Hematopoietic multipotent progenitor cell (in vitro differentiated cells): ENCODE measurements at places on chromosomes 5 and 9.

DNA sequence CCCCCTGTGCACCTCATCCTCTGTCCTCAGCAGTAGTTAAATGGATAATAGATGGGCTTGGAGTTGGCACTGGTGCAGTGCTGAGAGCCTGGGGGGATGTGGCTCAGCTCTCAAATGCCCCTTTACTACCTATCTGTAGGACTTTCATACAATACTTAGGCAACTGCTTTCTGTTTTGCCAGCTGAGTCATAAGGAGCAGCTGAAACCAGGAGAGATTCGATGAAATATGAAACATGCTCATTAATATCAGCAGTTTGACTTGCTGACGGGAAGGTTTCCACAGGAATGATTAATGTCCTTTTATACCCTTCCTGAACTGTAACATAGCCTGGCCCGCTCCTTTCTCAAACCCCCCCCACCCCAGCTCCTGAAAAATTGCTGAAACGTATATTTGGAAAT, 142.6 kb downstream of the SAXO1 start:
- no peak for DNase-seq

- DNase-seq: no peak
These were observed 68.4 kb downstream of the SCAI start for GRCh38 chr9:125074976-125075375.

DNA sequence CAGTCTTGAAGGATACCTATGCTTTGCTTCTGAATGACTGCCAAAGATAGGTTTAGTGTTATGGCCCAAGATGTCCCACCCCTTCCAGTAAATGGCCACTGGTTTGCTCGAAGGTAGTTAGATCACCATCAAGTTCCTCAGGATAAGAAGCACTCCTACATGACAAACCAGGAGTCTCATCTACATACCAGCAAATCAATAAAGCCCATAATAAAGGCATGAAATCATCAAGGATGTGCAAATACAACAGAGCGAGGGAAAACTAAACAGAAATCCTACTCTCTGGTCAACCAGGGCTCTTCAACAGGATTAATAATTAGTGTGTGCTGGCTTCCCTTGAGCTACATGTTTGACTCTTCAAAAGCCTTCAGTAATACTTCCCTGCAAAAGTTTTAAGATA, 141.0 kb downstream of the LHFPL2 start:
- DNase-seq: no peak

- no peak for DNase-seq
These were observed 180.7 kb downstream of the ERCC6L2 start for GRCh38 chr9:96056226-96056625.

GRCh38 chr5:14397717-14398116, 183.9 kb upstream of the OTULINL start:
- DNase-seq: no peak

GRCh38 chr5:109676920-109677319, 12.8 kb upstream of the MAN2A1 start:
- DNase-seq: no peak

DNA sequence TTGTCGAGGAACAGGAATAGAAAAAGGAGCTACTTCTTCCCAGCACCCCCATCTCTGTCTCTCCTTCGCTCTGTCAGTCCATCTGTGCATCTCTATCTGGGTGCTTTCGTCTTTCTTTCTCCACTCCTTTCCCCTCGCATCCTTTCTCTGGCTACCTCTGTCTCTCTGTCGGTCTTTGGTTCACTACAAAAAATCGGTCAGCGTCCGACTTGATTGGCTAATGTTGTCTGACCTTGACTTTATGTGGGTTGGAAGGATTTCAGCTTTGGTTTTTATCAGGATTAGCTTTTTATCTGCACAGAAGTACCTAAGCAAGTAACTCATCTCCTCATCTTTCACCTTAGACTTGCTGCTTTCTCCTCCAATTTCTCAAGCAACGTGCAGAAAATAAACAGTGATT, 575.2 kb upstream of the ZNF462 start:
- no peak for DNase-seq

GRCh38 chr5:12911156-12911555, 1006.9 kb upstream of the CTNND2 start:
- DNase-seq: no peak

DNA sequence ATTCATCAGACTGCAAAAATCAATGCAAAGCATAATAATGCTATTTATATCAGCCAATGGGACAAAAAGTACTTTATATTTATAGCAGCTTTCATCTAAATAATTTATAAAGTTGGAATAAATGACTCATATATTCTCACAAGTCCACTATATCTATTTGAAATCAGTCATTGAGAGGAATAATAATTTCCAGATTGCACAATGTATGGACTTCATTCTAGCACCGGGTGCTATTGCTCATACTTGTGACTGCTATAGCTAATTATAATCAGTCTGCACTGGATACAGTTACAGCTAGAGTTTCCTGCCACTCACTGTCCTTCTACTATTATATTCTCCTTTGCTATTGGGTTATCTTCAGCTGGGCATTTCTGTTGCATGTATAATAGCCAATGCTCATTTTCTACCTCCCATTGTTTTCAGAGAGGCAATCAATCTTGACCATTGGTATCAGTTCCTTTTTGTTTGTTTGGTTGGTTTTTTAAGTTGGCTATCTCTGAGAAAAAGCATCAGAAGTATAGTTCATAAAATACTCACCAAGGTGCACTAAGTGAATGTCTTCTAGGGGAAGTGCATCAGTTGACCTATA, 1.9 kb downstream of the CDH18 start:
- DNase-seq: no peak

GRCh38 chr9:108671176-108671575, 184.6 kb downstream of the ACTL7B start:
- peak; percentile 65 for DNase-seq

GRCh38 chr9:74859786-74860185, 27.9 kb downstream of the TRPM6 start:
- no peak for DNase-seq

DNA sequence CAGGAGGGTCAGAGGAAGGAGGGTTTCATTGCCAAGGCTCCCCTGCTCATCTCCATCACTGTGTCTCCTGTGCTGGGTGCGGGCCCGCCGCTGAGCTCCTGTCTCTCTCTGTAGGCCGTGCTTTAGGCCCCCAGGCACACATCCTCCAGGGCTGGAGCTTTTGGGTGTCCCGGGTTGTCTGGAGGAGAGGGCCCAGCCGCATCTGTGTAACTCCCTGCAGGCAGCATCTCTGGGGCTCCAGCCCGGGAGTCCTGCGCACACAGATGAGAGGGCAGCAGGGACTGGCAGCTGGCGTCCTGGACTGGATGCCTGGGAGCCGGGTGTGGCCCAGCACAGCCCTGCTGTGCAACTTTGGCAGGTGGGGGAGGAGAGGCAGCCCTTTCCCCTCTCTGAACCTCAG, 40.2 kb downstream of the LRSAM1 start:
- no peak for DNase-seq

- peak; percentile 75 for DNase-seq
These were observed 1.2 kb upstream of the PCSK1 start for GRCh38 chr5:96434201-96434645.

DNA sequence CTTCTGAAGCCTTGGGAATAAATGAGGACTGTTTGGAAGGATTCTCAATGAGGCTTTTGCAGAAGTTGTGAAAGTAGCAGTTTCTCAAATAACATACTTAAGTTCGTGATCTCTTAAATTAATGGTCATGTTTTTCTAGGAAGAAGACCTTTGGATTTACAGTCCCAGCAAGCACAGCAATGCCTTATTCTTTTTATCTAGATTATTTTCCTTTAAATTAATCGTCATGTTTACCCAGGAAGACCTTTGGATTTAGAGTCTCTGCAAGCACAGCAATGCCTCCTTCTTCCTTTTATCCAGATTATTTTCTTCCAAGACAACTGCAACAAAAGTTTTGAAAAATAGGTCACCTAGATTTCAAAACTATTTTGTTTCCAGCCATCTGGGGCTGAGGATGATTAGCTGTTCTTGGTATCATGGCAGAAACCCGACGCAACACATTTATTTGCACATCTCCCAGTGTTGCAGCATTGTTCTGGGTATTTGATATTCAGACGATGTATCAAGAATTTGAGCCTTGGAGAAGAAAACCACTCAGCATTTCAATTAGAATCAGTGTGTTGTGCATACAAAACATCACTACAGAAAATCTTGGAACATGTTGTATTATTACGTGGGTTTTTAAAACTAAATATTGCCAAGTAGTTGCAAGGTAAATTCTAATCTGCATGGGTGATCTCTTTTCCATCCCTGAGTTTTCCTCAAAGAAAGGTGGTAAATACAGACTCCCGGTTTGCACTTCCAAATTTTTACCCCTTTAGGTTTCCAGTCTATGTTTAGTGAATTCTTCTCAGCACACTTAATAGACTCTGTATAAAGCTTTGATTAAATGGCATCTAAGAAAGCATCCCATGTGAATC, 50.9 kb downstream of the JAKMIP2 start:
- DNase-seq: no peak

GRCh38 chr5:149404746-149405549, 25.9 kb upstream of the IL17B start:
- DNase-seq: no peak

- DNase-seq: no peak
These were observed 1.3 kb downstream of the BRD3 start for GRCh38 chr9:134066526-134066912.

DNA sequence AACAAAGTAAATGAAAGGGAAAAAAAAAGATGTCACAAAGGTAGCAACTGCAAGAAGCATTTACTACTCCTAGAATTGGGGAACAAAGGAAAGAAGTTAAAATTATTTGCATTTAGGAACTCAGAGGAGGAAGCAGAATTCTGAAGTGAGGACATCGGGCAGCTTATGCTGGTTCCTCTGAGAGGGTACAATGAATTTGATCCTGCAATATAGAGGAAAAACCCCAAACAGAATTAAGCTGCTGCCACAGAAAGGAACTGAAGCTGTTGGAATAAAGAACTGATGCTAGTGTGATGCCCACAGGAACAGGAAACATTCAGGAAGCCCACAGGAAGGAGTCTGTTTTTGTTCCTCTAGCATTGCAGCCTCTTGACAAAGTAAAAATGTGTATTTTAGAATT, 22.3 kb upstream of the TBCA start:
- DNase-seq: no peak

- no peak for DNase-seq
These were observed 139.6 kb upstream of the RASA1 start for GRCh38 chr5:87127956-87128687.

DNA sequence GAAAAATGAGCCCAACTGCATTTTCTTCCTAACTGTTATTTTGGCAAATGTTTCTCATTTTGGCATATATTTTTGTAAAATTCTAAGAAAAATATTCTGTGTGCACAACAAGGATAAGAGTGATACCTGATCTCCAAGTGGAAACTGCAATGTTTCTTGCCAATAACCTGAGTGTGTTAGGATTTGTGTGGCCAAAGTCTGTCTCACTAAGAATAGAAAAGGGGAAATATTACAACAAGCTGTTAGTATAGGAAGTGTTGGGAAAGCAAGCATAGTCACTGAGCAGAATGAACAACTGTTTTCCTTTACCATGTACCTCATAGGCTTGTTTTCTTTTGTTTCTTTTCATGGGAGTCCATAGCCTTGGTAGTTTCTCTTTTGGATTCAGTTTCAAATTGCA, 624.2 kb downstream of the MTRR start:
- DNase-seq: no peak

- DNase-seq: no peak
These were observed 27.9 kb downstream of the MROH2B start for GRCh38 chr5:41043109-41043747.

GRCh38 chr9:87494970-87495471, 2.6 kb upstream of the DAPK1 start:
- no peak for DNase-seq

DNA sequence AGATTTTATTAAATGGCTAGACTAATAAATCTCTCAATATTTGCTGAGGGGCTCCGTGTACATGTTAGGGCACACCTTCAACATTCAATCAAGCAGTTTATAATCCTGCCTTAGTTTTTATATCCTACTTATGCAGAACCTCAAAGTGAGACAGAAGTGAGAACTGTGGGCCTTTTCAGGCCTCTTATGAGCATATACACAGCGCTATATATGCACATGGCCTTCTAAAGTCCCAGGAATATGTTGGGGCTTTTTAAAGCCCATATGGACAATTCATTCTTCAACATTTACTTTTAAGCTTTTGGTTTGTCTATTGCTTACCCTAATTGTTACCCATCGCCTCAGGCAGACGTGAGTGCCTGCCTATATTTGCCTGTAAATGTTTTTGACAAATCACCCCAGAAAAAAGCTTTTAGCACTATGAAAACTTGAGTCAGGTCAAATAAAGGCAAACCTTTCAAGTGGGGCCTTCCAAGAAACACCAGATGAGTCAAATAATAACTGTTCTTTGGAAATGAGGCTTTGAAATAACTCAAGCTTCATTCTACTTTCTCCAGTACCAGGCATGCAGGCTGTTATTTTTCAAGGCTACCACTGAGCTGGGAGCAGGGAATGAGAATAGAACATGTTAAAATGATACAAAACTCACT, 58.2 kb downstream of the ESM1 start:
- no peak for DNase-seq

DNA sequence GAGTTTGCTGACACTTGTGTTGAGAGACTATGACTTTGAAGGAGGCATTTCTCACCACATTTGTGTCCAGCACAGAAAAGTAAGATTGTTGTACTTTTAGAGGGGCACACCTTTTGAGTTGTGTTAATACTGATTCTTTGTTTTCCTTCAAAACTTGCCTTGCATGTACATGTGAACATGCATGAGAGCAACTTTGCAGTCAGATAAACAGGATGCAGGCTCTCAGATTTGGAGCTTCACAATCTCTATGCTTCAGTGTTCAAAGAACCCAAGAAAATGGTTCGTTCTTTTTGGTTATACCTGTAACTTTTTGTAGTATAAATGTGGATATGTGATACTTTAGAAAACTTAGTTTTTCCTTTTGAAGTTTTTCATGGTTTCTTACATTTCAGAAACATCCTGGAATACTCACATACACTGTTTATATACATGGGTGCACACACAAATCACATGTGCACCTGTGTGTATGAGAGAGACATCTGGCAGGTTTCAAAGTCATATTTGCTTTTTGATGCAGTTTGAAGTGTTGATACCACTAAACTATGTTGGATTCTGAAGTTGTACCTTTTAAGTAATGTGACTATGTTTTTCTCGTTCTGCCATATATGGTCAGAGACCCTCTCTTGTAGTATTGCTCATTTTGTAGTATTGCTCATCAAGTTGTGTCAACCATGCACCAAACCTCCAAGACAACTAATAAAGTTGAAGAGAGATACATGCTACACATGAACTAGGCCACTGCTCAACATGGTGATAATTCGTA, 190.7 kb downstream of the CD180 start:
- DNase-seq: no peak

GRCh38 chr5:174692982-174693422, 31.4 kb upstream of the MSX2 start:
- DNase-seq: no peak

DNA sequence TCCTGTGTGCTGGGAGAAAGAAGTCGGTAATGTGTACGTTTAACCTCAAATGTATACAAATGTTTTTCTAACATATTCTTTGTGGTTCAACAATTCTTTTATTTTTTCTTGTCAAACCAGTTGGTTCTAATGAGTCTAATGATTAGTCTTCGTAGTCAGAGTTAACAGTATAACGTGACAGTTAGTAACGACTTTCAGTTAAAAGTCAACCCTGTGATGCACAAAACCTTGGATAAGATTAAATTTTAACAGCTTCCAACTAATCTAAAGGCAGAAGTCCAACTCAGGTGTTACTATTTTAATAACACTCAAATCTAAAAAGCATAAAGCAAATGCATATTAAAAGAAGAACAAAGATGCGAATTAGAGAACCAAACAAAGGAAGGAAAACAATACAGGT, 47.0 kb downstream of the SEMA6A start:
- no peak for DNase-seq
